Hepatocyte (in vitro differentiated cells): ENCODE measurements at places on chromosomes 4 and X. TPM values are rescaled to one million over a fixed set of nuclear protein-coding genes. Genes with fewer than 3 reads are reported as not detected.

The KIAA1210 gene
- total RNA-seq: 0.03 and 0.40 TPM in 2 replicates

The GNRHR gene
- total RNA-seq: not detected in 2 replicates

The ASB11 gene
- 0.20 and 0.40 TPM in 2 replicates for total RNA-seq

The LNX1 gene
- 16.7 and 20.8 TPM in 2 replicates for total RNA-seq

The BST1 gene
- 3.5 and 4.1 TPM in 2 replicates for total RNA-seq
